NK-92 treated with Interleukin-12 subunit alpha and Interleukin-12 subunit beta, amount 100 ng/mL, for 24 hours (cell line): ENCODE measurements at places on chromosomes 11 and 22.
A peak's percentile ranks its signal among the peaks of the same experiment; 100 is the strongest.

DNA sequence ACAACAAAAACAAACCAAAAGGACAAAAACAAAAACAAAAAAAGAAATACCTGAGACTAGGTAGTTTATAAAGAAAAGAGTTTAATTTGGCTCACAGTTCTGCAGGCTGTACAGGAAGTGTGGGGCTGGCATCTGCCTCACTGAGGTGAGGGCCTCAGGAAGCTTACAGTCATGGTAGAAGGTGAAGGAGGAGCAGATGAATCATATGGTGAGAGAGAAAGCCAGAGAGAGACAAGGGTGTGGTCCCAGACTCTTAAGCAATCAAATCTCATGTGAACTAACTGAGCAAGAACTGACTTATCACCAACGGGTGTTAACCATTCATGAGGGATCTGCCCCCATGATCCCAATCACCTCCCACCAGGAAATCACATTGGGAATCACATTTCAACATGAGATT lies 58.8 kb upstream of the ZBED5 start:
- DNase-seq = no peak

- DNase-seq = no peak
Measured at GRCh38 chr22:27302501-27302900, 499.1 kb downstream of the MN1 start.

DNA sequence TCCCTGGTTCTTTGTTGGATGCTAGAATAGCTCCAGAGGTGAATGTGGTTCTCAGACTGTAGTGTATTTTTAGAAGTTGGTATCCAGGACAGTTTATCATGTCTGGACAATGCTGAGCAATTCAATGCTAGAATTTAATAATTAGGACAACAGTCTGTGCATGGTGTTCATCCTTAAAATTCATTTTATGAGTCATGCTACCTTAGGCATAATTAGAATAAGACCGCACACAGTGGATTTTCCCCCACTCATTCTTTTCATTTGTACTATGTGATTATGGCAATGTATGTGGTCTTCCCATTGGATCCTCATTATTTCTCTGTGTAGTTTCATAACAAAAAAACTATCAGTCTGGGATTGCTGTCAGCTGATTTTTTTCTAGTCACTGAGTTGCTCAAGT lies 196.7 kb downstream of the ARHGAP42 start:
- no peak for DNase-seq

DNA sequence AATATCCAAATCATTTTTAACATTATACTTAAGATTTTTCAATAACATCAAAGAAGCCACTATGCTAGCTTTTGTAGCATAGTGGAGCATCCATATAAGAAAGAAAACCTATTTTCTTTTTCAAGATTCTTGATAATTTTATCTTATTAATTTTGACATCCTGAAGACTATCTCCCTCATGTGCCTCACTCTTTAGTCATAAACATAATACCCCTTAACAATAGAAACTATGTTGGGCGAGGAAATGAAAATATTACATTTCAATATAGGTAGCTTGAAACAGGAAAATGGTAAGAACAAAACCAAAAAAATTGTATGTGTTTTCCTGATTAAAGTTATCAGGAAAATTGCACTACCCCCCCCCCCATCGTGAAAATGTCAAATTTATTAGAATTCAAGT lies 40.1 kb downstream of the ELMOD1 start:
- DNase-seq = no peak

- DNase-seq = no peak
Measured at GRCh38 chr11:76139314-76139713, 67.0 kb downstream of the WNT11 start.

DNA sequence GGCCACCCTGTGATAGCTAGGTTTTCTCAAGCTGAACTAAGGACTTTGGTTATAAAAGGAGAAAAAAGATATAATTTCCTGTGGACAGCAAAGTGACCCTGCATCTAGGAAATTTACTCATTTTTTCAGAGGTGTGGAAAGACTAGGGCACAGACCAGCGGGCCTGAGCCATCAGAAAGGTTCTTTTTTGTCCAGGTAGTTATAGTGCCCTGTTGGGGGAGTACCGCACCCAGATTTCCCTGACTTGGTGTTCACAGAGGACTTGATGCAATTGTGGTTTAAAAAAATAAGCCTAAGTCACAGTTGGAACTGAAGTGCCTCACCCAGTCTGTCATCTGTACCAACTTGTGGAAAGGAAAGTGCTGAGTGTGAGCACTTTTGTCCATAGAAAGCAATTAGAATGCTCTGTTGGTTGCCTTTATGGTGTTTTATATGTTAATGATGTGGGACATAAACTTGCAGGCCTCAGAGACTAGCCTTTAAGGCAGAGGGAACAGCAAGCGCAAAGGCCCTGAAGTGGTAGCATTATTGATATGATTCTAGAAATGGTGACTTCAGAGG lies 3.1 kb downstream of the SYT9 start:
- DNase-seq = no peak

- no peak for DNase-seq
Measured at GRCh38 chr11:79860336-79860735, 419.5 kb upstream of the TENM4 start.

DNA sequence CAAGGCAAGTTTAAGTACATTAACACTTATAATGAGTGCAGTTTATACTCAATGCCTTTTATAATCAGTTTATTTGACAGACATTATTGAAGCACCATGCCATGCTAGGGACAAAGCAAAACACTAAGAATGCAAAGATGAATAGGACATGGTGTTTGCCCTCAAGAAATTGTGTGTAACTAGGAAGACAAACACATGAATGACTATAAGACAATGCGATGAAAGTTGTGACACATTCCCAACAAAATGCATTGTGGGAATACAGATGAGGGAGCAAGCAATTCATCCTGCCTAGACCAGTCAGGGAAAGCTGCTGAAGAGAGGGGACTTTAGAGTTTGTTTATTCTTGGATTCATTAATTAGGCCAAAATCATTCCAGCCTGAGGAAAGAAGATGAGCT lies 133.8 kb upstream of the TRPC6 start:
- DNase-seq = no peak

- no peak for DNase-seq
Measured at GRCh38 chr11:117097014-117097388, 1.2 kb downstream of the SIK3 start.

GRCh38 chr11:65500387-65501185 lies 1.7 kb downstream of the MALAT1 start:
- DNase-seq = peak; percentile 23

DNA sequence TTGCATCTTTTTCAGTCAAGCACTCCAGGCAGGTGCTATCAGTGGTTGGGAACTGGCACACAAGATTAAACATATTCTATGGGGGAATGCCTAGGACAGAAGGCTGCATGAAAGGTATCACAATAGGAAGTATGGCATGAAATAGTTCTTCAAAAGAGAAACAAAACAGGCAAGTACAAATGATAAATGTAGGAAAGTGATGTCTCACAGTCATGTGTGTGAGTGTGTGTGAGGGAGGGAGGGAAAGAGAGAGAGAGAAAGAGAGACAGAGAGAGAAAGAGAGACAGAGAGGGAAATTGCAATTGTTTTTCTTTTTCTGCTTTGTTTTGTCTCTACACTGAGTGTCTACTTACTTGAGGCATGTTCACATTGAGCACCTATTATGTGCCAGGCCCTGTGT lies 456.3 kb downstream of the MIAT start:
- no peak for DNase-seq

DNA sequence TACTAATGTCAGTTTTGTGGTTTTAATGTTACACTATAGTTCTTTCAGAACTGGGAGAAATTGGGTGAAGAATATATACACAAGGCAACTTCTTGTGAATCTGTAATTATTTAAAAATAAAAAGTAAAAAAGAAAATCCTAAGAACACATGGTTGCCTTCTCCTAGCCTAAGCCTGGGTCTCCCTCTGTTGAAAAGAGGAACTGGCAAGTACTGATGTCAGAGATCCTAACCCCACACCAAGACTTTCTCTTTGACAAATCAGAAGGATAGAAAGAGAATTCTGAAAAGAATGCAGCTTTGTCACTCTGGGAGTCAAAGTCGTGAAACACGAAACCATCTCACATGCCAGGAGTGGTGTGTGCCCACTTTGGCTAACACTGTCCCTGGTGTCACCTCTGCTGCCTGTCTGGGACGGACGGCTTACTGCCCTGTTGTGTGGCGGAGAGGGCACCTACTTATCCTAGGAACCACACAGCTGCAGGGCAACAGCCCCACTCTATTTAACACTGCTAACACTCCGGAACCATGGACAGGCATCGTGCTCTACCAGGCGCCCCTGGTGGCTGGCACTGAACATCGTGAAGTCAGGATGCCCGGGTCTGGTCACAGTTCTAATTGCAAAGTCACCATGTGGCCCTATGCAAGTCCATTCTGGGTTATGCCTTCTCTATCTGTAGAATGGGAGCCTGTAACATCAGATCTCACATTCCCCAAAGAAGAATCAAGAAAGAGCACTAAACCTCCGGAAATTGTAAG lies 108.7 kb upstream of the CD82 start:
- no peak for DNase-seq

GRCh38 chr11:68032003-68032402 lies 1.5 kb downstream of the NDUFS8 start:
- no peak for DNase-seq

DNA sequence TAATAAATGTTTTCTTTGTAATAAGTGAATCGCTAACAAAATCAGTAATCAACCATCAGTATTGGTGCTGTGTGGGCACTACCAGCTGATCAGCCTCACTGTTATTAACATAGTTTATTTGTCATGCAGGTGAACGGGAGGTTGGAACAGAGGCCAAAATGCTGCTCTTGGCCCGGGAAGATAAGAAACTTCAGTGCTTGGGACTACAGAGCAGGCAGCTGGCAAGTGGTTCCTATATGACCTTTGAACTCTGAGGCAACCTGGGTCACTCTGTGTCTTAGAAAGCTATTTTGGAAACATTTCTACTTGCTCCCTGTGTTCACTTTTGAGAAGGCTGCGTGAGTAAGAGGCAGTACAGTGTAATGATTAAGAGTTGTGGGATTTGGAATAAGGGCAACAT lies 36.5 kb upstream of the DNAJB13 start:
- DNase-seq = no peak
